ENCODE measurements at places on chromosomes 6 and 20. TPM values are rescaled to one million over a fixed set of nuclear protein-coding genes. Genes with fewer than 3 reads are reported as not detected.

DNA sequence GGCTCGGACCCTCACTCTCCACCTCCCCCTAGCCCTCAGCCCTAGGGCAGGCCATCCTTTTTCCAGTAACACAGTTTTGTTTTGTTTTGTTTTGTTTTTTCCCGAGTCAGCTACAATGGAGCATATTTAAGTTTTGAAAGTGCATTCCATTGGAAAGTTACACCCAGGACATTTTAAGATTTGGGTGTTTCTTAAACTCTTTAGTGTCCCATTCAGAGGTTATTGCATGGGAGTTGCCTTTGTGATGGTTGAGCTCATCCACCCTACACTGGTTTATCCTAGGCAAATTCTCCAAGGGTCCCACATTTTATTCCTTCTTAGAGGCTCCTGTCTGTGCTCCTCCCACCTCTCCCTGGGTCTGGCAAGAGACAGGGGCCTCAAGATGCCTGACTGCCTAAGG lies 58.9 kb downstream of the THBS2 start:
- DNase-seq = no peak

Gene IFT52
- total RNA-seq = 72.5 TPM

Gene EYA2
- not detected for total RNA-seq

DNA sequence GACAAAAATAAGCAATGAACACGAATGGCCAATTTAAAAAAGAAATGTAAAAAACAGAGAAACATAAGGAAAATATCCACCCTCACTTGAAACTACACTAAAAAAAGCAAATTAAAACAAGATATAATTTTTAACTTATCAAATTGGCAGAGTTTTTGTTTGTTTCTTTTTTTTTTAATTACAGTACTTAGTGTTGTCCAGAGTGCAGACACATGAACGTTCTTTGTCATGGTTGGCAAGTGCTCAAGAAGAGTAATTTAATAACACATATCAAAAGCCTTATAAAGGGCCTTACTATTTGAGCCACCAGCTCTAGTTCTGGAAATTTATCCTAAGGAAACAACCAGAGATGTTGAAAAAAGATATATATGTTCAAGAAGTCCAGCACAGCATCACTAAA lies 142.3 kb downstream of the ATXN1 start:
- DNase-seq = no peak

Gene GNAS-AS1
- not detected for total RNA-seq

GRCh38 chr6:161908872-161909271 lies 635.0 kb upstream of the AGPAT4 start:
- DNase-seq = no peak

DNA sequence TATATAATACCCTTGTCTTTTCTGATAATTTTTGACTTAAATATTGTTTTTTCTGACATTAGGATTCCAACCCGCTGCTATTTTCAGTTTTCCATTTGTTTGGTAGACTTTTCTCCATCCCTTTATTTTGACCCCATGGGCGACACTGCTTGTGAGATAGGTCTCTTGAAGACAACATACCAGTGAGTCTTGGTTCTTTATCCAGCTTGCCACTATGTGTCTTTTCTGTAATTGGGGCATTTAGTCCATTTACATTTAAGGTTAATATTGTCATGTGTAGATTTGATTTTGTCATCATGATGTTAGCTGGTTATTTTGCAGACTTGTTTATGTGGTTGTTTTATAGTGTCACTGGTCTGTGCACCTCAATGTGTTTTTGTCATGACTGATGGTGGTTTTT lies 67.7 kb upstream of the IRAK1BP1 start:
- no peak for DNase-seq

All from G401 (cell line).